Activated naive CD8-positive, alpha-beta T cell treated with anti-CD3 and anti-CD28 coated beads, Interleukin-2, amount 50 U/mL, for 16 hours (primary cell): ENCODE measurements at places on chromosomes 2 and 18.

DNA sequence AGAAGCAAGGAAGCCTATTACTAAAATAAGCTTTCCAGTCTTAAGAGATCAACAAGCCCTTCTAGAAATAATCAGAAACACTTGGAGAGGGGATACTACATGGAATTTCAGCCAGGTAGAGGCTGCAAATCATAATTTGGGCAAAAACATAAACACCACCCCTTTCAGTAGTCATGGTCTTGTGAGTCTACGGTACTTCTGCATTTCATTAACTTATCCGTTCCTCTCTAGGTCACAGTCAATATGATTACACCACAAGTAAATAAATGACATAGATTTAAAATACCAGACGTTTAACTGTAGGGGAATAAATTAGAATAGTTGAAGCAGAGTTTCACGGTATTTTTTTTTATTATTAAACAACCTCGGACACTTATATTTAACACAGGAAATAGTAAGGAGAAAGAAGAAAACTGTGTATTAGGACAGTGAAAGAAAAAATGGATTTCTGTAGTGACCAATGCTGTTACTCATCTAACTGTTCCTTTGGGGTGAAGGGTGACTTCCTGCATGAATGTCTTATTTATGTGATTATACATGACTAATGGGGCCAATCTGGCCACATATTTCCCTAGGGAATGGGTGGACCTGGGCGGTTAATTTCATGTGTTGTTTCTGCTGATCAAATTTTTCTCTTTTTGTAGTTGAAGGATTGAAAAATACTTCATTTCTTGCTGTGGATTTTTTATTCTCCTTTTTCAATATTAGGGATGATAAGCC, 456.6 kb upstream of the UBE2E3 start:
- DNase-seq, result no peak

DNA sequence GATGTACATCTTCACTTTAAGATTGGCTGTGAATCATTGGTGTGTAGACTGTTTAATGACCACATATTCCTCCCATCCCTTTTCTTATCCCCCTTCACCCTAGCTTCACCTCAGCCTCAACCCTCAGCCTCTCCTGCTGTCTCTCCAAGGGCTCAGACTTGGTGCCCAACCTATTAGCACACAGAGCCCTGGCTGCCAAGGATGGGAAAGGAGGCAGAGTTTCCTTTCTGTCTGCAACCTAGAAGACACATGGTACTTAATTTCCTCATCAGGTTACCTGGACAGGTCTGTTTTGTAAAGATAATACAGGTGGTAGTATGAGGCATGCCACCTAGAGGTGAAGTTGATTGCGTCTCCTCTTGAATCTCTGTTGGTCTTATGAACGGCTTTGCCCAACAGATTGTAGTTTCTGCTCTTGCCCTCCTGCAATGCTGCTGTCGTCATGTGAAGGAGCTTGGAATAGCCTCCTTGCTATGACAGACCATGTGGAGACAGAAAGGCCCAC, 44.5 kb upstream of the RMND5A start:
- DNase-seq, result no peak

- no peak for DNase-seq
Measured at GRCh38 chr2:133641497-133641896, 73.2 kb upstream of the NCKAP5 start.

DNA sequence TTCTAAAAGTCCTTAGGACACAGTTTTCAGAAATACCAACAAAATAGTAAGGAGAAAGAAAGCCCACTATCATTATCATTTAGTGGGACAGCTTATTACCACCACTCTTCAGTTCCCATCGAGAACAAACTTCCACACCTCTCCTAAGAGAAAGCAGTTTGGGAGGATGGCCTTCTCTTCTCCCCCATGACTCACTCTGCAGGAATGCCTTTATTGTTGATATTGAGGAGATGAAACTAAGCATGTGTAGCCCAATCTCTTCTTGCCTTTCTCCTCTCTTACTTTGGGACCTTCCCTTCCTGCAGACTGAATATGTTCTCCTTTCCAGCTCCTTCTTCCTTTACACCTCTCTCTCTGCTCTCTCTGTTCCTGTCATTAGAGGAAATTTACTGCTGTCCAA, 30.0 kb upstream of the ERMN start:
- no peak for DNase-seq

DNA sequence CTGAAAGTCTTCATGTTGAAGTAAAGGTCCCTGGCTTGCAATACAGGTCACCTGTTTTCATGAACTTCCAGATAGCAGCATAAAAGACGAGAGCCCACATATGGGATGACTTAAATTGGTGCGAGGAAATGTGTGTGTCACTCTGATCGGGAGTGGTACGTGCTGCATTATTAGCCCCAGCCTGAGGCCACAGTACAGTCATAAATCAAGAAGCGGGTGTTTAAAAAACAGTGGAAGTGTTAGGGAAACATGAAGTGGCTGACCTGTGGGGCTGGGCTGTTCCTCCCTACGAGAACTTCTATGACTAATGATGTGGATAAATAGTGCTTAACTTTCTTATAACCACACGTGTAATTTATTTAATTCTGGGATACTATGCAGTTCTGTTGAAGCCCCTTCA, 24.4 kb downstream of the RDH14 start:
- no peak for DNase-seq

- DNase-seq, result no peak
Measured at GRCh38 chr2:122132147-122132691, 376.8 kb downstream of the TSN start.

- no peak for DNase-seq
Measured at GRCh38 chr18:13461469-13461868, 242.9 kb downstream of the LDLRAD4 start.

- no peak for DNase-seq
Measured at GRCh38 chr2:223418604-223419199, 183.5 kb downstream of the SCG2 start.

DNA sequence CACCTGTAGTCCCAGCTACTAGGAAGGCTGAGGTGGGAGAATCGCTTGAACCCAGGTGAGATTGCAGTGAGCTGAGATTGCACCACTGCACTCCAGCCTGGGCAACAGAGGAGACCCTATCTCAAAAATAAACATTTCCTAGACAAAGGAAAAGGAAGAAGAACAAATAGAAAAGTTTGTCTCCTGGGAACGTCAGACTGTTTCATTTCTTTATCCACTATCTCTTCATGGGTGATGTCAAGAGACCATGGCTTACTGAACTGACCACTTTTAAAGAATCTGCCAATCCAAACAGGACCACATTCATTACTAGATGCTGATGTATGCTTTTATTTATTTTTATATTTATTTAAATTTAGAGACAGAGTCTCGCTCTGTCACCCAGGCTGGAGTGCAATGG, 26.8 kb downstream of the COX7A2L start:
- no peak for DNase-seq

GRCh38 chr2:189870381-189871085, 86.3 kb downstream of the PMS1 start:
- no peak for DNase-seq

DNA sequence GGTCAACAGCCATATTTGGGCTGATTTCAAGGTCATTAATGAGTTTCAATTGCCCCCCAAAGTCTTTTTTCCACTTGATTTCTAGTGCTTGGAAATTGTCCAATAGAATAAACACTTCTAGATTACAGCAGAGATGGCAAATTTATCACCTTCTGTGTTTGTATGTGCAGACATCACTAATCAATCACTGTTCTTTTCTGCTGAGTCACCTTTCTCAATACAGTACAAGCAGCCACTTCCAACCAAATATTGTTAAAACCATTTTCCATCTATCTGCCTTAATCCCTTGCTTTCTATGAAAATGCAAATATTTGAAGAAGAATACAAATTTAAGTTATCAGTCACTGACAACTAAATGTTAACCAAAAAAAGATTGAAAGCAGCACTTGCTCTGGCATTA, 40.2 kb upstream of the ZNF521 start:
- DNase-seq, result no peak

GRCh38 chr2:101382442-101382841, 4.9 kb downstream of the CREG2 start:
- DNase-seq, result no peak

DNA sequence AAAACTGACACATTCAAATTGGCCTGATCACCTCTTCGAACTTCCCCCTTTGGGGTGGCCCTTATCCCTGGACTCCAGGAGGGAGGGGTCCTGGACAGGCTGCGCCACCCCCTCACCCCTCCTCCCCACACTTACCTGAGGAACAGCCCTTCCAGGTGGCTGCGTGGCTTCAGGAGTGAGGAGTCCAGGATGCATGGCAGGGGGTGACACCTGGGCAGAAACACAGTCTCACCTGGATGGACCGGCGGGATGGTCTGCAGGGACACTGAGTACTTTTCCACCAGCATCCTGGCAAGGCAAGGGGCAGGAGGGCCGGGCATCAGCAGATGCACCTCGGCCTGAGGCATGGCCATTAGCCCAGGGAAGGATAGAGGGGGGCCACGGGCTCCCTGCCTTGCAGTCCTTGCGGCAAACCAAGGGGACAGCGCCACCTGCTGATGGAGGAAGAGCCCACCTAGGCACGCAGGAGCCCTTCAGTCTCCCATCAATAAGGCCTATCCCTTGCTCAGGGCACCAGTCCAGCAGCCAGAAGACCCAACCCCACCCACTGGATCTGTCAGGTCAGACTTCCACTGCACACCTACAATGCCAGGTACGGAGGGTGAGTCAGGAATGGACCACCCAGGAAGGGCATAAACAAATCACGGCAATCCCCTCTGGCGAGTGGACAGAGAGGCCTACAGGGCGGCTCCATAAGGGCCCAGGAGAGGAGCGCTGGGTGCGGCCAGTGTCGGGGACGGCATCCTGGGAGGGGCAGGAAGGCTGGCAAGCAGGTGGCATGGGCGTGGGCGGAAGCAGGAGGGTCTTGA, 26.0 kb downstream of the FAM178B start:
- peak; percentile 75 for DNase-seq

DNA sequence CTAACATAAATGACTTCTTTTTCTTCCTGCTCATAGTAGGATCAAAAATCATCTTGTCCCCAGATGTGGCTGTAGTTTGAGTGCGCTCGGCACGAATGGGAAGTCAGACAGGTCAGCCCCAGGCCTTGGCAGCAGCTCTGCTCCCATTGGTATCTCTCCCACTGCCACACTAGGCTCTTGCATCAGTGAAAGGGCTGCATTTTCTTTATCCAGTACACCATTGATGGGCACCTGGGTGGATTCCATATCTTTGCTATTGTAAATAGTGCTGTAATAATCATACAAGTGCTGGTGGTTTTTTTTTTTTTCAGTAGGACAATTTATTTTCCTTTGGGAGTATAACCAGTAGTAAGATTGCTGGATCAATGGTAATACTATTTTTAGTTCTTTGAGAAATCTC, 865.5 kb downstream of the CCDC85A start:
- DNase-seq, result no peak

DNA sequence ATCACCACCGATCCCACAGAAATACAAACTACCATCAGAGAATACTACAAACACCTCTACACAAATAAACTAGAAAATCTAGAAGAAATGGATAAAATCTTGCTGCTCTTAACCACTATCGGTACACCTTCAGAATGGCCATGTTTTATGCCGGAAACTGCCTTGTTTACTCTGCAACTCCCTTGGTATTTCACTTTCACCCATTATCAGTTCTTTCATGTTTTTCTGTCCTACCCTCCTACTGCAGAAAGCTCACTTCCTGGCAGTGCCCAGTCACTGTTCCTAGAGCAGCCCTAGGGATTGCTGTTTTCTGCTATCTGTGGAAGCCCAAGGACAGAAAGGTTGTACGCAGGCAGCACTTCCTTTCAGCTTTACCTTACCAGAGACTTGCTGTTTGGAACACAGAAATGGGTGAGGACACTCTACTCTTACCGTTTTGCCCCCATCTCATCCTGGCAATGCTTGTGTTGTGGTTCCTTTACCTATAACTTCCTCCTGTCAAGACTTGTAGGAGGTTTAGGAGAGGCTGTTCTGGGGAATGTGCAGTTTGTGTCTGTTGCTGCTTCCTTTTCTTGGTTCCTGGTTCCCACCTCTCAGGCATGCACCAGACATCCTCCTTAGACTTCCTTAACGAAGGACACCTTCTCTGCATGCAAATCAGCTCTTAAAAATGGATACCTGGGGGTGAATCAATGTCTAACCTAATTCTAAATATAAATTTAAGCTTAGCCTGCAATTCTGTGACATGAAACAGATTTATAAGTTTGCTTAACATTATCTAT, 394.4 kb downstream of the SPAG16 start:
- no peak for DNase-seq

DNA sequence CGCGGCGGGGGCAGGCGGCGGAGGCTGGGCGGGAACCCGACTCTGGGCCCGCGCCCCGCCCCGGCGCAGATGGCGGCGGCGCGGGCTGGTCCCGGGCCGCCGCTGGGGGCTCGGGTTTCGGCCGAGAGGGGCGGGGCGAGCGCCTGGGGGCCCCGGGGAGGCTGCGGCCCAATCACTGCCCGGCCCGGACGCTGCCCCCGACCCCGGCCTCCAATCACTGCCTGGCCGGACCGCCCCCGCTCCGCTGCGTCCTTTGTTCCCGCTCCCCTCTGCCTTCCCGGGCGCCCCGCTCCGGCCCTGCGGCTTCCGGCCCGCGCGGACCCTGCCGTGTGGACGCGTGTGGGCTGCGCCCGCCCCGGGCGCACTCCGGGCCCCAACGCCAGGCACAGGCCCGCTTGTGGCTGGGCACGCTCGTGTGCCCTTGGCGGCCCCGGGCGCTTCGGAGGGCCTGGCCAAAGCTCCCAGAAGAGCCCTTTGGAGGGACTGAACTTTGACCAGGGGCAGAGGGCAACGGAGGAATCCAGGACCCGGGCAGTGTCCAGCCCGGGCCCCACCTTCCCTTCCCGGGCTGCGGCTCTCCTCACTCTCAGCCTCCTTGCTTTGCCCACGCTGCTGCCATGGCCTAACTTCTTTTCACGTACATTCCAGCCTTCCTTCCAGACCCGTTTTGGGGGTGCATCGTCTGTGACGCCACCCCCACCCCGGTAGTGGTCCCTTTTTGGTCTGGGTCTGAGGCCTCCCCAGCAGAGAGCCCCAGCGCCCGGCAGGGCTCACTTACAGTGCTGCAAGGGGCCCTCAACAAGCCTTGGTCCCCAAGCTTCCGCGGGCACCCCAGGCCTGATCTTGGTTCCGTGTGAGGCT, 27.1 kb upstream of the PTMA start:
- no peak for DNase-seq

GRCh38 chr2:1717113-1717512, 27.2 kb downstream of the PXDN start:
- no peak for DNase-seq

GRCh38 chr18:55097456-55098170, 138.4 kb upstream of the CCDC68 start:
- no peak for DNase-seq

- DNase-seq, result no peak
Measured at GRCh38 chr18:76353500-76353899, 141.5 kb downstream of the ZNF516 start.

DNA sequence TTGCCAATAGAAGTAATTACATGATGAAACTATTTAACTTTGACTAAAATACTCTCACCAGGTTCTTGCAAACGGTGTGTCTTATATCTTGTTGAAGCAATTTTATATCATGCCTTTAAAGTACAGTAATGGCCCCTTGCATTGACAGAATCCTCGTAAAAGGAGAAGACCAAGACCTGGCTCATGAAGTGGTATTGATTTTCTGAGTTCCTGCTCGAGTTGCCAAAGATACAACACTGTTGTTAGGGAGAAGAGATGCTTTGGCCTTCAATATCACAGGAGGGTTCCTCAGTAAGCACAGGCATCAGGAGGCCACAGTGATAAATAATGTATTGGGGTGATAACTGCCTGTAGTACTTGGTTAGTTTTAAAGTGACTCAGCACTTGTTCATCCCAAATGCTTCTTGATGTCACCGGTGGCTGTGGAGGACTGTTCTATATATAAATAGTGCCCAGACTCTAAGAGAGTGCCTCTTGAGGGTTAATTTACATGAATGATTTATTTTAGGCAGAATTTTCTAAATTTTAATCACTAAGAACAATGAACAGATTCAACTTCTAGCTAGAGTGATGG, 571.7 kb upstream of the FANCL start:
- no peak for DNase-seq

GRCh38 chr18:12946549-12947284, 1.1 kb upstream of the SEH1L start:
- DNase-seq, result no peak
